Common myeloid progenitor, CD34-positive (primary cell): ENCODE measurements at places on chromosomes 7 and 10.

DNA sequence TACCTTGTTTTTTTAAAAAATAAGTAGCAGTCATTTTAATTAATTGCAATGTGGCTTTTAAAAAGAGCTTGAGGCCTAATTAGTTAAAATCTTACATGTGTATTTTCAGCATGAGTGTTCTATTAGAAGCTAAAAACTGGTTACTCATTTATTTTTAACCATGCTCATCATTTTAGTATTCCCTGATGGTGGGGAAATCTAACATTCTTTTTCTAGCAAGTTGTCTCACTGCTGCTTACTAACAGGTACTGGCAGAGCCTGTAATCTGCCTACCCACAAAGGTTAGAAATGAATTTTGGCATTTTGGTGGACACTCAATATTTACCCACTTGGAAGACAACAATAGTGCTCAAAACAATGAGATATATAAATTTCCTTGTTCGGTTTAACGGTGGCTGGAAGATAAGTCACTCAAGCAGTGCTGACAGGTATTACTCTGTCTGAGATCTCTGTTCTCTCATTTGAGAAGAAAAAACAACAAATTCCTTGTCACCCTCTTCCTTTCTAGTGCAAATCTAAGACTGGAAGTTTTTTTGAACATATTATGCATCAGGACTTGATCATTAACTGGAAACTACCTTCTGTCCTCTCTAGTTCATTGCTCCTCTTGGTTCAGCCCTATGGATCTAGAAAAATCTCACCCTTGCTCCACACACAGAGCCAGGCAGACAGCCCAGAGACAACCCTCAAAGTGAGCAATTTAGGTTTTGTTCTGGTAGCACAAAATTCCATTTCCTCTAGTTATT, 83.3 kb downstream of the VWDE start:
- DNase-seq = no peak

- no peak for DNase-seq
These were observed 22.9 kb upstream of the NANOS1 start for GRCh38 chr10:119006451-119007210.

- peak; percentile 82 for DNase-seq
These were observed 513 bp downstream of the ODAD2 start for GRCh38 chr10:27998178-27998953.

DNA sequence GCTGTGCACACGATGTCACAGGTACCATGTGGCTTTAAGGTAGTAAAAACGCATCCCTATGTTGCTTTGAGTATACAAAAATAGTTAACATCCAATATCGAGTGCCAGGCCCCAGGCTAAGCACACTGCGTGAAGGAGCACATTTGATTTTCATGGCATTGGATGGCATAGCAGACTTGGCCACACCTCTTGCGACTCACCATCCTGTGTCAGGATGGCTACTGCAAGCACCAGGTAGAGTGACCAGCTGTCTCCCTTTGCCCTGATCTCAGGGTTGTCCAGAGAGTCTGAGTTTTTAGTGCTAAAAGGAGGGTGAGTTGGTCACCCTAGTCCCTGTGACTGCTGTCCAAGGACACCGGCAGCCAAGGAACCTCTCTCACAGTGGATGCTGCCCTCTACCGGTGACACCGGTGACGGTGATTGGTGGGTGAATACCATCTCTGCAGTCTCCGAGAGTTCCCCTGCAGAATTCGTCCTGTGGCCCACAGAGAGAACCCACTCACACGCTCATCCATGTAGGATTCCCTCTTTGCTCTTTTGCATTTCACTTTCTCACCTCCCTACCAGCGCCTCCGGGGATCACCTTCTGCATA, 76.1 kb downstream of the BICC1 start:
- no peak for DNase-seq

- DNase-seq = no peak
These were observed 30.6 kb downstream of the POR start for GRCh38 chr7:75945297-75946168.

DNA sequence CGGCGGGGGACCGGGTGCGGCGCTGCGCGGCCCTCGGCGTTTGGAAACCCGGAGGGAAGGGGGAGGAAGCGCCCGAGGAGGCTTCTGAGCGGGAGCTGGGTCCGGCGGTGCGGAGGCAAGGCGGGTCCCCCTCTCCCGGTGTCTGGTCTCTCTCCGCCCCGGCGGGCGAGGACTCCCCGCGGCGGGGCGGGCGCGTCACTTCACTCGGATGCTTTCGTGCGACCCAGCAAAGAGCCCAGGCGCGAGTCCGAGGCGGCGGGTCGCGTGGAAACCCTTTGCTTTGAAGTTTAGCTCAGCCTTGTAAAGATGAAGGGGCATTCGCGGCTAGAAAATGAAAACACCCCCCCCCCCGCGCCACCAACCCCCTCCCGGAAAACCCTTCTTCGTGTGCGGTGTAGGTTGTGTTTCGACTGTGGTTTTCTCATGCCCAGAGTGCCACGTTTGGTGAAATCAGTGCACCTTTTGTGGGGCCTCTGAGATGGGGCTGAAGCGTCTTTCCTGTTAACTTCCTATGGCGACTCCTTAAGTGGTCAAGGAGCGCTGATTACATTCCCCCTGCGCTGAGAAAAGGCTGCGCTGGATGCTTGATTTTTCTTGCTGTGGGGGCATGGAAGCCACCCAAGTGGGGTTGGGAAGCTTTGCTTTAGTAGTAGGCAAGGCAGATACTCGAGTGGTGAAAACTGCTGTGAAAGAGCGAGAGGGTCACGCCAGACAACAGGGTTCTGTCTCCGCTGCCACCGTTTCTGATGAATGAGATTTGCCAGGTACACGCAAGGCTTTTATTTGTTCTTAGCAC, 876 bp downstream of the GNAI1 start:
- no peak for DNase-seq

GRCh38 chr7:103532955-103533354, 86.9 kb upstream of the SLC26A5 start:
- DNase-seq = no peak

DNA sequence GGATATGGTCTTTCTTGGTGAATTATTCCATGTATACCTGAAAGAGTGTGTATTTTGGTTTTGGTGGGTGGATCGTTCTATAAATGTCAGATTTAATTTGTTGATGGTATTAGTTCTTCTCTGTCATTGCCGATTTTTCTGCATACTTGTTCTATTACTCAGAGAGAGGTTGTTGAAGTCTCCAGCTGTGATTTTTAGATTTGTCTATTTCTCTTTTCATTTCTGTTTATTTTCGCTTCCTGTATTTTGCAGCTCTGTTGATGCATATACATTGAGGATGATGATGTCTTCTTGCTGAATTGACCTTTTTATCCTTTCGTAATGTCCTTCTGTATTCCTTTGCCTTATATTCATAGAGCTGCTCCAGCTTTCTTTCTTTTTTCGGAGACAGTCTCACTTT, 12.1 kb upstream of the BHLHA15 start:
- DNase-seq = no peak

- no peak for DNase-seq
These were observed 14.4 kb downstream of the CWF19L1 start for GRCh38 chr10:100253041-100253440.

DNA sequence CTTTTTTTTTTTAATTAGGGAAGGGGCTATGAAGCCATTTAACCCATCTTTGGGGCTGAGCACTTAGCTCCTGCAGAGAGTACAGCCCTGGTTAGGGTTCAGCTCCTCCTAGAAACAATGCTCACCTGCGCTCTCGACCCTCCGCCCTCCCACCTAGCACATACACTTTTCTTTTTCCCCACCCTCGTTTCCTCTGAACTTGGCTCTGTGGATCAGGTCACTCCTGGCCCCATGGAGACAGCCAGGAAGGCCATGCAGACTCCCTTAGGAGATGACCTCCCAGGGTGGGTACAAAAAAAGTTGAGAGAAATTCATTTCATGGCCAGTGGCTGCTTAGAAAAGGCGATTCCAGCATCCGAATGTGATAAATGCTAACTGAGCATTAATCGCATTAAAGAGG, 15.8 kb downstream of the PAX2 start:
- no peak for DNase-seq

- DNase-seq = no peak
These were observed 35.1 kb downstream of the PDIA4 start for GRCh38 chr7:148993193-148993592.

DNA sequence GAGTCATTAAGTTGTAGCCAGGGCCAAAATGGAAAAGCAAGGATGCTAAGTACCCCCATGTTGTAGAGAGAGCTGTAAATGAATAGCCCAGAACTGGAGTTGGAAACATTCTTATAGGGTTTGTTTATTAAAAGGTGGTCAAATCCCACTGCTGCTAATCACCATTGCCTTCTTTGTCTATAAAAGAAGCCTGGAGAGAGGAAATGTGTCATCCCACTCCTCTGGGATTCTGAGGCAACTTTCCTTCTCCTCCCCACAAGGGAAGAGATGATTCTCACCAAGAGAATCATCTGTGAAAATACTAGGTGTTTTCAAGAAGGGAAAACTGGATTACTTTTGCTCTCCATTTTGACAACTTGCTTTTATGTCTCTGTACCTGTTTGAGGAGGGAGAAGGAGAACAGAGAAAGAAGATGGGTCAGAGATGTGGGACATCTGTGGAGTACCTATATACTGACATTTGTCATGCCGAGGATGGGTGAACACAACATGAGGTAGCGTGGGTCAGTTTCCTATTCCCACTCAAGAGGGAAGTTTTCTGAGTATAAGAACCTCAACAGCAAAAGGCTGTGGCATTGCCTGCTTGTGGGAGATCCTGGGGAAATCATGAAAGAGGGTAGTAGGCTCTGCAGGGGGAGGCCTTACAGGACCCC, 262.2 kb downstream of the KIF20B start:
- DNase-seq = no peak

- no peak for DNase-seq
These were observed 30.5 kb downstream of the CFAP43 start for GRCh38 chr10:104201636-104202035.

GRCh38 chr7:825386-825785, 6.9 kb upstream of the SUN1 start:
- no peak for DNase-seq

DNA sequence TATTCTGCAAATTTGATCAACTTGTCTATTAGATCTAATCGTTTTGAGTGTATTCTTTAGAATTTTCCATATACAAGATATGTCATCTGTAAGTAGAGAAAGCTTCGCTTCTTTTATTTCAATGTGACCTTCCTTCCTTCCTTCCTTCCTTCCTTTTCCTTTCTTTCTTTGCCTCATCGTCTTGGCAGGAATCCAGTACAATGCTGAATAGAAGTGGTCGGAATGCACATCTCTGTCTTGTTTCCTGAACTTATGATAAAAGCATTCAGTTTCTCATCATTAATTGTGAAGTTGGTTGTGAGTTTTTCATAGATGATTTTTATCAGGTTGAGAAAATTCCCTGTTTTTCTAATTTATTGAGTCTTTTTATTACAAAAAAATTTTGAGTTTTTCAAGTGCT, 300.7 kb upstream of the ZNF32 start:
- DNase-seq = no peak

GRCh38 chr10:36738738-36739431, 386.5 kb upstream of the ANKRD30A start:
- DNase-seq = no peak

DNA sequence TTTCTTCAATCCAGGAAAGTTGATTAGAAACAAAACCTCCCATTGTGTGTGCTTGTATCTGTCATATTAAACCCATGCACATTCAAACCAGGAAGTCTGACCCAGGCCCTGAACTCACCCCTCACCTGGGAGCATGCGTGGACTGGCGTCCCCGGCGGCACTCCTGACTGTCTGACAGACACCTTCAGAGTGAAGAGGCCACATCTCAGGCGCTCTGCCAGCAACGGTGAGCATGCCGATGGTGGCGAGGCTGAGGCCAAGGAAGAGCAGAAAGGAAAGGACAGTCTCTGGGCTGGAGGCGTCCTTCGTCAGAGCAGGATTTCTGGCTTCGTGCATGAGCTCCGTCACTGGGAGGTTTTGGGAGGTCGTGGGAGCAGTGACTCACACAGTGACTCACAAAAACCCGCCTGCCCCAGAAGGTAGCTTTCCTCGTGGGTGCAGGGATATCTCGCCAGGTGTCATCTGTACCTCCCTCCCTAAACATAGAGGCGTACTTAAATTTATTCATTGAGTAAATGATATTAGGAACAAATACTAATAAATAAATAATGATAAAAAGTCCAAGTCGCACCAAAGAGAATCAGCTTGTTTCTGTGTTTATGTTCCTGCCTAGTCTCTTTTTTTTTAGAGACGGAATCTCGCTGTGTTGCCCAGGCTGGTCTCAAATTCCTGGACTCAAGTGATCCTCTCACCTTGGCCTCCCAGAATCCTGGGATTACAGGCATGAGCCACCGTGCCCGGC, 13.5 kb downstream of the IQCE start:
- no peak for DNase-seq

DNA sequence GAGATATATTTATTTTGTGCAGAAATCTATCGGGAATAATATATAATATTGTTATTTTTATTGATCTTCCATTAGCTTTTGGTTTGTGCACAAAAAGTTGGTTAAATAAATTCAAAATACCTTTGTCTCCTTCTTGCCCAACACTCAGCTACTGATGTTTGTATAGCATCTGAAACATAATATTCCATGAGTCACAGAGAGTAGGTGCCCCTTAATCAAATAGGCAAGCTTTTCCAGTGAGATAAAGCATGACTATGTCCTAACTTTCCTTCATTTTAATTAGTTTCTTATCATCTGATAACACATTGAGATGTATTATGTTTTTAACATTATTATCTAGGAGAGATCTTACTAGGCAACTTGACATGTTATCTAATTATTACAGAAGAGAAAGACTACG, 432.2 kb downstream of the KIF20B start:
- no peak for DNase-seq

DNA sequence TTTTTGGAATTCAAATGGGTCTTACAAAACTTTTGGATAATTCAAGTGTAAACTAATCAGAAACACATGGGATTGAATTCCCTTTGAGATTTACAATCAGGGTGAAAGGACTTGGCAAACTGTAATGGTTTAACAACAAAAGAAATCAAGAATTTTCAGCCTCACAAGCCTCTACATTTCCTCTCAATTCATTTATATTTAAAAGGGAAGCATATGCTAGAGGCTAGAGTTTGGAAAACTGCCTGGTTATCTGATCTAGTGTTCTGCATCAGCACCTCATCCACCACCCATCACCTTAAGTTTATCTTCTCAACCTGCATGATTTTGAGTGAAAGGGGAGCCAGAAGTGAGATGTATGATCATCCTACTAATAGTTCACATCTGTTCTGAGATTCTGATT, 120.7 kb downstream of the TES start:
- no peak for DNase-seq

GRCh38 chr7:105521717-105522463, at the start of gene PUS7:
TSS of gene PUS7 (minus strand) at chr7:105522271. CDS start at chr7:105508512, 13,759 bp downstream.
- peak; percentile 89 for DNase-seq
